ENCODE measurements at places on chromosomes 11 and 22.

DNA sequence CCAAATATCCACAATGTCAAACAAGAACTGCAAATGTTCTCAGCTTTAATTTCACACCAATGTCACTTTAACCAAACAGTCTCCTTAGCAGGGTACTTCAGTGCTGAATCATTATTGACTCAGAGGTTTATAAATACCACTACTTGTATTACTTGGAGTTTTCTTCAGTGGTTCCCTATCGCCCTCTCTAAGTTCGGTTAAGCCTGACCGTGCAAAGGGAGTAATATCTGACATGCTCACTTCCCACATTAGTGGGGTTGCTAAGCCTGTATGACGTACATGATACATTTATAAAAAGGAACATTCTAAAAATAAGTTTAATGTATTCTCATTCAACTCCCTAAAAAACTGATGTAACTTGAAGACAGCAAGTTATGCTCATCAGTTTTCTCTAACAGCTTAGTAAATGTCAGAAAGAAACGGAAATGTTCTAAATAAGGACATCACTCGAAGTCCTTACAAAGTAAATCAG, 93.1 kb upstream of the ZC3H12C start:
- peak; percentile 91 for ATAC-seq

DNA sequence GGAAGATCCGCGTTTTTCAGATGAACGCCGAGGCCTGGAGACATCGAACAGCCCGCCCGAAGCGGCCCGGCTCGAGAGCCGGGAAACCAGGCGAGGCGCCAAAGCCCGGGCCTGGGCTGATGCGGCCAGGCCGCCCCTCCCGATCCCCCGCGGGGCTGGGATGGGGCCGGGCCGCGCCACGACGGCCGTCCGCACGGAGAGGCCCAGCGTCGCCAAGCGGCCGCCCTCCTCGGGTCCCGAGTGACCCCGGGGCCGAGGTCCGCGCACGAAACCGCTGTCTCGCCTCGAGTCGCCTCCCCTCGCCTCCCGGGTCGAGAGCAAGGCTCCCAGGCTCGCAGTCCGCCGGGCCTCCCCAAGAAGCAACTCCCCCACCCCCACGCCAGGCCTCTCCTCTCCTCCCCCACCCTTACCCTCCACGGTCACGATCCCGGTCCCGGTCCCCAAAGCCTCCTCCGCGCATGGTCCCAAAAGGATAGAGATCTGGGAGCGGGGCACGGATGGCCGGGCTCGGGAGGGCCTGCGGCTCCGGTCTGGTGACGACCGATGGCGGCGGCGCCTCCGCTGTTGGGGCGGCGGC, 482 bp downstream of the DDX17 start:
- ATAC-seq, result peak; percentile 73

GRCh38 chr11:72535194-72535547, 100.8 kb upstream of the CLPB start:
- ATAC-seq, result no peak

DNA sequence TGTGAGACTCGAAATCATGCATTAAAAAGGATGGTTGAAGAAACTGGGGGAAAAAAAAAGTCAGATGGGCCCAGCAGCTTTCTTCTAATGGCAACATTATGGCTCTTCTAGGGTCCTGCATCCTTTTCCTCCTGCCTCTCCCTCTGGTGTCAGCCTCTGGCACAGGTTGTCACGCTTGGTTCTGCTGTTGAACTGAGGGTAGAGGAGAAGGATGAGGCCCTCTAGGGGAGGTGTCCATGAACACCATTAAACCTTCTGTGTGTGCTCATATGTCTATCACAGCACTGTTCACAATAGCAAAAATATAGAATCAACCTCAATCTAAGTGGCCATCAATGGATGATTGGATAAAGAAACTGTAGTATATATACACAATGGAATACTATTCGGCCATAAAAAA, 36.0 kb downstream of the BUD13 start:
- ATAC-seq, result no peak

- peak; percentile 70 for ATAC-seq
Measured at GRCh38 chr11:67366546-67366945, 6.9 kb downstream of the CLCF1 start.

GRCh38 chr11:94926698-94927237, 46.6 kb downstream of the CWC15 start:
- peak; percentile 88 for ATAC-seq

All from gastroesophageal sphincter (tissue), 4 donors.